Fibroblast of skin of left quadriceps (primary cell): ENCODE measurements at places on chromosomes 5 and 9.

DNA sequence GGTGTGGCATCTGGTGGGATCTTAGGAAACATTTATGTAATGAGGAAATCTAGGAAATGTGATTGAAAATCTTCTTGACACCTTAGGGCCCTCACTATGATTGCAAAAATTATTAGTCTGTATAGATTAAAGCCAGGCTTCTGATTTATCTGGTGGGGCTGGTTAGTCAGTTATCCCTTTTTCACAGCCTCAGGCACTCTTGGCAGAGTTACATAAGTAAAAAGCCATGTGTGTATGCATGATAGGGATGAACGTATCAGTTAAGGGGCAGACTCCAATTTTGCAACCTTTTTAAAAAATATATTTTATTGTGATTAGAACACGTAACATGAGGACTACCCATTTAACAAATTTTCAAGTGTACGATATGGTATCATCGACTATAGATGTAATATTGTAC is 30.6 kb upstream of the RAB14 start:
- DNase-seq, result no peak

GRCh38 chr5:177189965-177190364 is 56.4 kb downstream of the NSD1 start:
- no peak for DNase-seq

GRCh38 chr9:123960965-123961364 is 31.0 kb upstream of the DENND1A start:
- no peak for DNase-seq

GRCh38 chr9:114060711-114061110 is 17.4 kb downstream of the AMBP start:
- no peak for DNase-seq

GRCh38 chr5:134508521-134509195 is 16.8 kb upstream of the JADE2 start:
- DNase-seq, result no peak

DNA sequence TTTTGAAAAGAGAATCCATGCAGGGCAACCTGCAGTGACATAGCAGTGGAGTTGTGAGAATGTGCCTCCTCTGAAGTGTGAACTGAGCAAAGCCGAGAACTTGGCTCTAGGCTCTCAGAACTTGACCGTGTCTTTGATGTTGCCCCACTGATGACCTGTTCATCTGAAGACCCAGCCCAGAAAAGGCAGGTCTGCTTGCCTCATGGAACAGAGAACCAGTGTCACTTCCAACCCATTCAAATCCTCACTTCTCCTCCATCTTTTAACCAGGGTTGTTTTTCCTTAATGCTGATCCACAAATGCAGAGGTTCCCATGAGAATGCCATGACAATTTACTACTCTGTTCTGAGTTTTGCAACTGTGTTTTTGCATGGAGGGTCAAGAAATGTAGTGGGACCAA is 155.4 kb downstream of the MED10 start:
- no peak for DNase-seq

GRCh38 chr5:62354028-62354874 is 48.2 kb downstream of the KIF2A start:
- peak; percentile 9 for DNase-seq

DNA sequence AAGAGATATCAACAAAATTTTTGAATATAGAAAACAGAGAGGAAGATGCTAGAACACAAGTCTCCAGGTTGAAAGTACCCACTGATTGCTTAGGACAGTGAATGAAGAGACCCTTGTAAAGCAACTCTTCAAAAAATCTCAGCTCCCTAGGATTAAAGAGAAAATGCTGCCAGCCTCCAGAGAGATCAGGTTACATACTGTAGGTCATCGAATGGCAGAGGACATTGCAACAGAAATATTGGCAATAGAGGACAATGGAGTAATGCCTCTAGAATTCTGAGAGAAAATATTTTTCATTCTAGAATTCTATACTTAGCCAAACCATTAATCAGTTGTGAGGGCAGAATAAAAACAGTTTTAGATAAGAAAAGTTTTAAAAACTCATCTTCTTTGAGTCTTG is 43.1 kb upstream of the ELL2 start:
- no peak for DNase-seq

- DNase-seq, result no peak
Measured at GRCh38 chr5:33936381-33937016, at the start of gene RXFP3. Gene RXFP3 (plus strand): TSS chr5:33936386. CDS start chr5:33936741, 355 bp downstream.

DNA sequence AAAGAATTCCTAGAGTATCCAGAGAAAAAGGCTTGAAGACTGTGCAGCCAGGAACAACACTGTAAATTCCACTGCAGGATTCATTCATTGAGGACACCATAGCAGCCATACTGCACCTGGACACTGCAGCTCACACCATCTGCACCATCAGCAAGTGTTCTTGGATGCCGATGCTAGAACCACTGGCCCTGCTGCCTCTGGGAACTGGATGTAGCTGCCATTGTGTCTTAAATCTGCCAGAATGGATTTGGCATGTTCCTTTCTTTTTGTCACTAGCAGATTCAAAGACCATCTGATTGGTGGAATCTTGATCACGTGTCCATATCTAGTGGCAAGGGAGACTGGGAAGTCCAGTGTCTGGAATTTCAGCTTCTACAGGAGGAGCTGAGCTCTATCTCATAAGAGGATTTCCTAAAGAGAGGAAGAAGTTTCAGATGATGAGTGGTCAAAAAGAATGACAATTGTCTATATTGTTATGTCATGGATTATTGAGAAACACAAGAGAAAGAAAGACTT is 278.3 kb upstream of the ANKRD55 start:
- DNase-seq, result no peak

GRCh38 chr5:148992265-148992664 is 70.6 kb downstream of the SH3TC2 start:
- DNase-seq, result no peak

DNA sequence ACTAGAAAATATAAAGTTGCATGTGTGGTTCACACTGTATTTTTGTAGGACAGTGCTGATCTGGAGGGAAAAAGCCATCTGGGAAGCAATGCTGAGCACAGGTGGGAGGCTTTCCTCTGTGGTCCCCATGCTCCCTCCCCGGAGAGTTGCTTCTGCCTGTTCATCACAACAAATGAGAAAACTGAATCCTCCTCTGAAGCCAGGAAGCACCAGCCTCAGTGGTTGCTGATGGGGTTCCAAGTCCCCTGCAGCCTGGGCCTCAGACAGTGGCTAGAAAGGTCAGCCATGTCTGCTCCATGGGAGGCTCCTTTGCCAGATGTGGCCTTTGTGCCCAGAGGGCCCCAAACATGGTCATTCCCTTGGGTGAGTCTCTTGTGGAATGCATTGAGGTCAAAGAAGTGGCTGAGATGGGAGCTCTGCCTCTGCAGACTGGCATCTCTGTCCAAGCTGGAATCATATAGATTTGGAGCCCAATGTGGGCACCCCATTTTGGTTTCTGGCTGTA is 77.6 kb downstream of the C5orf15 start:
- DNase-seq, result no peak

- DNase-seq, result no peak
Measured at GRCh38 chr9:111502506-111502905, 18.3 kb upstream of the ECPAS start.

- no peak for DNase-seq
Measured at GRCh38 chr9:102587281-102587680, 407.9 kb upstream of the CYLC2 start.

DNA sequence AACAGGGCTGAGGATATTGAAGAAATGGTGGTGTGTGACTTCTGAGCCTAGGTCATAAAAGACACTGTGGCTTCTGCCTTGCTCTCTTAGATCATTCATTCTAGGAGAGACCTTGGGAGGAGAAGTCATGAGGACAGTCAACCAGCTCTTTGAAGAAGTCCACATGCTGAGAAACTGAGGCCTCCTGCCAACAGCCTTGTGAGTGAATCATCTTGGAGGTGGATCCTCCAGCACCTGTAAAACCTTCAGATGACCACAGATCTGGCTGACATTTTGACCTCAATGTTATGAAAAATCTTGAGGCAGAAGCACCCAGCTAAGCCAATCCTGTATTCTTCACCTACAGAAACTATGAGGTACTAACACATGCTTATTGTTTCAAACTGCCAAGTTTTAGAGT is 165.9 kb downstream of the CARTPT start:
- DNase-seq, result no peak

DNA sequence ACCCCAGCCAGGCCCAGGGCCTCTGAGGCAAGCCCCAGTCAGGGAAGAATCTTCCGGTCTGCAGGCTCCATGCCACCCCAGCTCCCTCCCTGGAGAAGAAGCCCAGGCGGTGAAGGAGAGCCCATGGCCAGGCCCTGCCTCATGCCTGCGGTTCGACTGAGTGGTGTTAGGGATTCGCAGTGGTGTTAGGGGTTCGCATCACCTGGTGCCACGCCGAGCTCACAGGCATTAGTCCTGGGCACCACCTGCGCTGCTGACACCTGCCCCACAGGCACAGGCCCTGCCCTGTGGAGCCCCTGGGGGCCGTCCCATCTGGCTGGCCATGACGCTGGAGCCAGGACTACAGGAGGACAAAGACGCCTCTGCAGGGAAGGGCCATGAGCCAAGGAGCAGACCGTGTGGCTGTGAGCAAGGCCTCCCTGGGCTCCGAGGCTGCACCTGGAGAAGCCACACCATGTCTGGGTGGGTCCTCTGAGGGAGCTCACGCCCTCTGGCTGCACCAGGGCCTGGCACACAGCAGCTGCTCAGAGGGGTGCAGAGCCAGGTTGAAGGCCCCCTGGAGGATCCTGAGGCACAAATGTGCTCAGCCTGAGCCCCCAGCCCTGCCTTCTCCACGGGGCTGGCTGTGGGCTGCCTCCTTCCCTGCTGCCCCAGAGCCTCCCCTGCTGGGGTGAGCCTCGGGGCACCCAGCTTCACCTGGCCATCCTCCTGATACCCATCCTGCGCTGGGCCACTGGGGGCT is 27.6 kb upstream of the RNF130 start:
- no peak for DNase-seq

DNA sequence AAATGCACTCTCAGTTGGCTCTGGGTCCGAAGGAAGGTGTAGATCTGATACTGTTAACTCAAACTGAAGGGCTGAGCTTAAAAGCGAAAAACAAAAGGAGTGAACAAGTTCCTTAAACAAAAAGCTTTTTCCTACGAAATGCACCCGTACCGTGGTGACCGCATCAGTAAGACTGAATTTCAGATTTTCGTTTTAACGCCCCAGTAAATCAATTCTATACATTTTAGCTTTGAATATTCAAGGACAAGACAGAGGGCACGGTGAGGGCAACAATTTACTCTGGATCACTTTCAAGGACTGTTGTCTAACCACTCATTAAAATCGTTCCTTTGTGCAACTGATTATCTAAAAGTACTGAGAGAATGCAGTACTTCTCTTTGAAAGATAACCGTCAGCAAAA is 1.9 kb downstream of the HOMER1 start:
- no peak for DNase-seq

- DNase-seq, result peak; percentile 32
Measured at GRCh38 chr5:31581498-31582099, 49.5 kb downstream of the C5orf22 start.

DNA sequence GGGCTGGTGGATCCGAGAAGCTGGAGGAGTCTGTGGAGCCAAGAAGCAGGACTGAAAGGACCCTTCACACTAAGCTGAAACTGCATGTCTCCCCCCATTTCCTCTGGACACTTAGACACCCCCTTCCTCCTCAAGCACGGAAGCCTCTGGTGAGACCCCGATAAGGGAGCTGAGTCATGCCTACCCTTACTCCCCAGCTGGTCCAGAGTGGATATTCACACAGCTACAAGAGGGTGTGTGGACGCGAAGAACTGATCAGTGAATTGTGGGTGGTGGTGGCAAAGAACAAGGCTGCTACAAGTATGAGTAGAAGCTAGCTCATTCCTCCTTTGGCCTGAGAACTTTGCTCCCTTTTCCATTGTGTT is 4.3 kb downstream of the TLN1 start:
- no peak for DNase-seq

DNA sequence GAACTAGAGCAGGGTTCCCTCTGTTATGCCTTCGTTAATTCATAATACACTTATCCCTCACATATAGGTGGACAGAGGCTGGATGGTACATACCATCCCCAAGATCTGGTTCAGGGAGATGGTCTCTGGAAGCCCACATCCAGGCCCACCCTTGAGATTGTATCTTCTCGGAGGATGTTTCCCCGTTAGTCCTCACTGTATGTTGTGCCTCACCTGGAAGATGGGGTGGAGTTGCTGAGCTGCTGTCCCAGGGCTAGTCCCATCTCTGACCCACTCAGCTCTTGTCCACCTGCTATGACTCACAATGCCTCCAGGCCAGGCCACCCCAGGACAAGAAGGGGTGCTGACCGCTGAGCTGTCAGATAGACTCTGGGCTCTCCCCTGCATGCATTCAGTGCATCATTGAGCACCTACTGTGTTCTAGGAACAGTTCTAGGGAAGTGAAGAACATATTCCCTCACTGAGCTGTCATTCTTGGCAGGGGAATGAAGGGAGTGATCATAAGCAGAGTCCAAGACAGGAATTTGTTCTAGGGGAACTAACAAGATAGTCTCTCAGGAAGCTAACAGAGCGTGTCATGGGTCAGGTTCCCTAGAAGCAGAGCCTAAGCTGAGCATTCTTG is at the start of gene CBY3:
Gene CBY3, minus strand, starts transcription at position 255 of the 622 bp plus-strand sequence. Its CDS starts 116 bp downstream, at position 139.
- DNase-seq, result no peak

DNA sequence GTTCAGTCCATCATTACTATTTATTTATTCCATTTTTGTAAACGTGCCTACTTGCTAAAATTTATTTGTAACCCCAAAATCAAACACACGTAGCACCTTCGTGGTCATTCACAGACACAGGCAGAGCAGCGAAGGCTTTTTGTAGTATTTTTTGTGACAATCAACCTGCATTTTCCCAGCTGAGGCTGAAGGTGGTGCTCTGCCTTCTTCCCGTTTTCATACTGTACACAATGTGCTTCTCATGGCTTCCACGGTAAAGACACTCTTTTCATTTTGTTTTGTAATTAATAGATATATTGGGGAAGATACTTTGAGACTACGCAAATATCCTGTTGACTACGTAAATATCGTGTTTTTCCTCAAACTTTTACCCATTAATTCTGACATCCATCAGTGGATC is 19.4 kb downstream of the DAP start:
- no peak for DNase-seq

GRCh38 chr5:140244525-140245025 is 58.3 kb downstream of the PFDN1 start:
- DNase-seq, result peak; percentile 73

DNA sequence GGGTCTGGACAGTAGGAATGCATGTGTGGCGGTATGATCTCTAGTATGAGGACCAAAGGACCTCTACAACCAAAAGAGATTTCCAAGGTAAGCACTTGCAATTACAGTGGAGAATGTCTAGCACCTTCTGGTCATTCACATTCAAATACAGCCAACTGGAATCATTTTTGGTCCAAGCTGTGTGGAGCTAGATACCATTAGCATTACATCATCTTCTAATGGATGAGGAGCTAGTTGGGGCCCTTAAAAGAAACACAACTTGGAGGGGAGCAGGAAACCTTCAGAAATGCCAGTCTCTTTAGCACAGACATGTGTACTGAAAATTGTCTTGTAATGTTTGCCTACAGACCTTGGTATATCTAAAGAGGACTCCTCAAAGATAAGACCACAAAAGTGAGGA is 244.7 kb downstream of the BNC2 start:
- peak; percentile 22 for DNase-seq

DNA sequence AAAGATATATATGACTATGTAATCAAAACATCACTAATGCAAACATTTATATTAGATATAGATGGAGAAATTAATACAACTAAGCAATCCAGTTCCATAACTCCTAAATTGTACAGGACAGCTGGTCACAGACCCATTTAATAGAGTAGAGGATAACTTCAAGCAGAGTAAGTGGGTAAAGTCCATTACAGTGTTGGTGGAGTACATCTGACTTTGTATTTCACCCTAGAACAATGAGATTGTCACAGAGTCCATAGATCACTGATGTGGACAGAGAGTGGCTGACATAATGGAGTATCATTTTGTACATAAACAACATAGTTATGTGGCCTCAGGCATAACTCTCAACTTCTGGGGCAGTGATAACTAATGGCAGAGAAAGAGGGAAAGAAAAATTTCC is 267.8 kb upstream of the KLF9 start:
- DNase-seq, result no peak

GRCh38 chr5:138282920-138283742 is 8.7 kb upstream of the GFRA3 start:
- DNase-seq, result peak; percentile 7
